ENCODE measurements at places on chromosomes 11 and 22. TPM values are rescaled to one million over a fixed set of nuclear protein-coding genes. Genes with fewer than 3 reads are reported as not detected.

- no peaks in the 10 kb centered on the region for H3K36me3 ChIP-seq
- H3K27ac ChIP-seq = no peak overlapping the region
- H3K4me1 ChIP-seq = no peaks in the 10 kb centered on the region
- H3K4me3 ChIP-seq = no peak overlapping the region
- no peaks in the 10 kb centered on the region for H3K27me3 ChIP-seq
These were observed 35.3 kb downstream of the MMP13 start for GRCh38 chr11:102920118-102920684.

SART1 gene
- 52.3 TPM for total RNA-seq

APOL4 gene
- total RNA-seq = not detected

IL18 gene
- total RNA-seq = not detected

DNA sequence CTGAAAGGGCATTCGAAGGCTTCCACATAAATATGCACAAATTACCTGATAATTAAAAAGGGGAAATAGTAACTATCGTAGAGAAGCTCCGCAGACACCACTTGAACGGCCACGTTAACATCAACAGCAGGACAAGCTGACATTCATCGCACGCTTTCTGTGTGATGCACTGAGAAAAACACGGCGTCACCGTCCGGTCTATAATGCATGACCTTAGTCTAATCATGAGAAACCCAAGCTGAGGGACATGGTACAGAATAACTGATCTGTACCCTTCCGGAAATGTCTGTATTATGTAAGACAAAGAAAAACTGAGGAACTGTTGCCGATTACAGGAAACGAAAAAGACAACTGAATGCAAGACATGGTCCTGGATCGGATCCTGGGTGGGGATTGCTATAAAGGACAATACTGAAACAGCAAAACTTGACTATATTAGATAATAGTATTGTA, 678 bp upstream of the RANGAP1 start:
- H3K4me1 ChIP-seq = peaks cover 4% of the 10 kb centered on the region
- no peak for DNase-seq
- peak overlapping the region; percentile 95 for H3K4me3 ChIP-seq
- H3K27me3 ChIP-seq = peaks cover 2% of the 10 kb centered on the region
- no peaks in the 10 kb centered on the region for H3K36me3 ChIP-seq
- H3K27ac ChIP-seq = peak overlapping the region; percentile 96

THRSP gene
- not detected for total RNA-seq

DNA sequence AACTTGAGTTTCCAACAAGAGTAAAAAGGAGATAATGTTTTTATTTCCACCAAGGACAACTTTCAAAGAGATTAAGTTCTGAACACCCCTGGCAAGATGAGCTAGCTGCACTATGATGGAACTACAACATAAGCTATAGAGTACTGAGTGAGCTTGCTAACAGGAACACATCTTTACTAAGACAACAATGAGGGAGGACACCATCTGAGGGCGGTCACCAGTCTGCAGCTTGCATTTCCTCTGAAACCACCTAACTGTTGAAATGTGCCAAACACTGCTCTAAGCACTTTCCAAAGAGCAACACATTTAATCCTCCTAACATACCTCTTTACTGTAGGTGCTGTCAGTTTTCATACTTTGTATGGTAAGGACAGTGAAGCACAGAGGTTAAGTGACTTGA, 68.4 kb downstream of the TCF20 start:
- peaks cover 2% of the 10 kb centered on the region for H3K27me3 ChIP-seq
- peaks cover 7% of the 10 kb centered on the region for H3K4me1 ChIP-seq
- peaks cover 8% of the 10 kb centered on the region for H3K36me3 ChIP-seq
- no peak overlapping the region for H3K4me3 ChIP-seq
- DNase-seq = no peak
